AG04449 (cell line): ENCODE measurements at places on chromosomes 1 and 21.
A peak's percentile ranks its signal among the peaks of the same experiment; 100 is the strongest.

DNA sequence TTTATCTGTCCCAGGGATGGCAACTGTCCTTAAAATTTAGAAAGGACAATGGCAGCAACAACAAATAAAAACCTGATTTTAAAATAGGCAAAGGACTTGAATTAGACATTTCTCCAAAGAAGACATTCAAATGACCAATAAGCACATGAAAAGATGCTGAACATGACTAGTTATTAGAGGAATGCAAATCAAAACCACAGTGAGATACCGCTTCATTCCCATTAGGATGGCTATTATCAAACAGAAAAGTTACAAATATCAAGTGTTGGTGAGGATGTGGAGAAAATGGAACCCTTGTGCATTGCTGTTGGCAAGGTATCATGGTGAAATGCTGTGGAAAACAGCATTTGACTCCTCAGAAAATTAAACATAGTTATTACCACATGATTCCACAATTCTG lies 120.7 kb downstream of the CRB1 start:
- DNase-seq = no peak

- peak; percentile 3 for DNase-seq
Observed at GRCh38 chr1:186009039-186009737, 275.0 kb downstream of the HMCN1 start.

DNA sequence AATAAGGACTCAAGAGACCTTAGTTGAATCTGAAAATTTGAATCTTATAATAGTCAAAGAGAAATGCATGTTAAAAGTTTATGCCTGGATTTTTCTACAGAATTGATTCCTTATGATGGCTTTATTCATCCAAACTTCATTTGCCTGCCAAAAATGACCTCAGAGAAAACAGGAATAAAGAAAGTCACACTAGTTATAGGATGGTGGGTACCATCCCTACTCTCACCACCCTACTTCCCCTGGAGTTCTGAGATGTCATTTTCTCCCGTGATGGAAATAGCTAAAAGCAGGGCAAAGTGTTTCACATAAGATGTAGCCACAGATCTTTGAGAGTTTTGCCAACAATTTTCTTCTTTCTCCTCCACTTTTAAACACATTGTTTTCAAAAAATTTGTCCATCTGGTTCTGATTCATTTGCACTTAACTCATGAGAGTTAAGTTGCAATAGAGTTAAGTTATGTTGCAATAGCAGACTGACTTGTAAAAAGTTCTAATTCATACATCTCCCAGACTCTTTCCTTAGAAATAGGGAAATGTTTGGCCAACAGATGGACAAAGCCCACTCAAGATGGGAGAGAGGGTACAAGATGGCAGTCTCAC lies 384.6 kb downstream of the PLPP3 start:
- peak; percentile 45 for DNase-seq

DNA sequence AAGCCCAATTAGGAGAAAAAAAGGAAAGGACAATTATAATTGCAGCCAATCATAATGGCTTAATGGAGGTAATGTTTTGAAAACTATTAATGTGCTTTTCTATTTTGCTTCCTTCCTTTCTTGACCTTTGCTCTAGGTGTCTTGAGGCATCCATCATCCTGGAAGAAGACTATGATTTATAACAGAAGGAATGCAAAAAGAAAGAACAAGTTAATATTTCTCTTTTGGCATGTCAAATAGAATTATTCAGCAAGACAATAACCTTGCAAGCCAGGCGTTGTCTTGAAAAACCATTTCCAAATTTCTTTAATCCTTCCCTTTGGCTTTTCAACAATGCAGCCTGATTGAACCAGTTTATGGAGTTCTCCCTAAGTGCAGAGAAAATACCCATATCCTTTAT lies 107.7 kb upstream of the USP24 start:
- no peak for DNase-seq

DNA sequence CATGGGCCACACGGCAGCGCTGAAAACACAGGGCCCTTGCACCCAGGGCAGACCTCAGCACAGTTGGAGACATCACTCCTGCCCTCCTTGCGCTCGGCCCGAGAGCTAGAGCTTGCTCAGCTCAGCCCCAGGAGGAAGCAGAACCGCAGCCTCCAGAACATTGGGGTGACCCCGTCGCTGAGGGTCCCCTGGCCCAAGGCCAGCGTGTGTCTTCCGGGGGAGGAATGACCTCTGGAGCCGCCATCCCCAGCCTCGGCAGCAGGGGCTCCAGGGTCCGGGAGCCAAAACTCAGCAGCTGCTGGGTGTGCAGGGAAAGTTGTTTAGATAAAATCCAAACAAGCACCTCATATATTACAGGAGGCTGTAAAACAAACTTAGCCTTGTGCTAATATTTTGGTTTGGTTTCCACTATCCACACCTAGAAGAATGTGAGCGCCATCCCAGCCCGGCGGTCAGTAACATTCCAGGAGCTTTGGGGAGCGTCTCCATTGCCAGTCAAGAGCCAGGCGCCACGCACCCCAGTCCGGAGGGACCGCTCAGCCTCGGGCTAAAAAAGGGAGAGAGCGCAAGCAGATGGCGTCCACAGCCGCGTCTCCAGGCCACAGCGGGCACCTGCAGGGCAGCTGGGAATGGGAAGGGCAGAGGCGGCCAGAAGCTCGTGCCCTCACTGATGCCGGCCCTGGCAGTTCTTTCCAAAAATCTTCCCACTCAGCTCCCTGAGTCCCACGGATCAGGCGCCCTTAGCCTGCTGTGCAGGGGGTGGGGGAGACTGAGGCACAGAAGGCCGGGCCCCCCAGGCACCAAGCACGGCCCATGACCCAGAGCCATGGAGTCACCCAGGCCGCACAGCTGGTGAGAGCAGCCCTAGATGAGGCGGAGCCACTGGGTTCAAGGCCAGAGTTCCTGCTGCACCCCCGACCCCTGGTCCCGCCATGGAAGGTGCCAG lies 52.0 kb downstream of the SLX9 start:
- no peak for DNase-seq
